Substantia nigra (tissue), 51 donors: ENCODE measurements at places on chromosomes 2 and 18.

DNA sequence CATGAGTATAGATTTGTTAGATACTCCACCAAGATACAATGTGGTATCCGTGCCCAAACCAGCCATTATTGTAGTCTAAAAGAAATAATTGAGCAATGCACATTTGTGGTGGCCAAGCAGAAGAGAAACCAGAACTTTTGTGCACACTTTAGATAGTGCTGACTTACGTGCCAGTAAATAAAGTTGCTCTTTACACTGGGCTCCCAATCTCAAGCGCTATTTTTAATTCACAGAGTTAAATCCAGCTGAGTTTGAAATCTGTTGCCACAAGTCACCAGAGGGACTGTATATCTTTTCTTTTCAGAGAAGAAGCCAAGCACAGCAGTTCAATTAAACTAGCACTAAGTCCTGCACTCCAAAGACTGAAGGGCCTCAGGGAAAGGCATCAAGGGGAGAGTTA is 680.4 kb downstream of the TDRD15 start:
- no peak for DNase-seq

- DNase-seq, result no peak
Observed at GRCh38 chr2:44135296-44135695, 33.4 kb upstream of the PPM1B start.

GRCh38 chr2:39593439-39594393 is 72.0 kb upstream of the TMEM178A start:
- DNase-seq, result peak; percentile 23

DNA sequence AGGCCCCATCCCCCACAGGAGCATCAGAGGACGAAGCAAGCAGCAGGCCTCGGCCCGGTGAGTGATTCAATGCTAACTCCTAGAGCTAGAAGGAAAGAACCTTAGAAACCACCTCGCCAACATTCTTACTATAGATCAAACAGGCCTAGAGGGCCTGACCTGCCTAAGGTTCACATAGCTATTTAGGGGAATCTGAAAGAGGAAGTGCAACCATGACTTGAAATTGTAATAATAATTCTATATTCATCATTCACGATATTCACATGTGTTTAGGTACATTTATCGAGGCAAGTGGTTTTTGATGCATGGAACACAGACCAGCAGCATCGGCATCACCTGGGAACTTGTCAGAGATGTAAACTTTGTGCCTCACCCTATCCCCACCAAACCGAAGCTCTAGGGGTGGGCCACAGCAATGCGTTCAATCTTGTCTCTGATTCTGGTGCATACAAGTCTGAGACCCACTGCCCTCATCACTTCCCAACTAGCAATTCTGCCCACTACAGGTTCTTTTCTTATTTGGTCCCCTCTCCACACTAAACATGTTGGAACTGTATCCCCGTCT is 78.0 kb upstream of the DNMT3A start:
- DNase-seq, result no peak

- no peak for DNase-seq
Observed at GRCh38 chr2:144825331-144826020, 305.6 kb upstream of the ZEB2 start.

GRCh38 chr2:7281231-7282201 is 364.3 kb downstream of the RNF144A start:
- no peak for DNase-seq

DNA sequence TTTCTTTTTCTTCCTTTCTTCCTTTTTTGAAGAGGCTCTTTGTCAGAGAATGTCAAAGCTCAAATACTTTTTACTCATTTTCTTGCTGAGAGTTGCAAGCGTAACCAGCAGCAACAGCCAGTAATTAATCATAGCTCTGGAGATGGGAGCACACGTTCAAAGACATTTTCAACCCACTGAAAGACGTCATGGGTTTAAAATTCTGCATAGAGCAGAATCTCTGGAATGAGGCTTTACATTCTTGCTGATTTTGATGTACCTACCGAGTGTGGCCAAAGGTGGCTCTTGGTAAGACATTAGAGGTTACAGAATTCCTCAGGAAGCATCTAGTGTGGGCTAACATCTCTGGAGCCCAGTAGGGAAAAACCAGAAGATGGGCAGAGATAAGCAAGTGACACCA is 292.5 kb downstream of the MTX2 start:
- DNase-seq, result no peak

- no peak for DNase-seq
Observed at GRCh38 chr18:50614838-50615237, 55.0 kb downstream of the MAPK4 start.

- DNase-seq, result no peak
Observed at GRCh38 chr18:76943542-76944339, 121.4 kb downstream of the ZNF236 start.

DNA sequence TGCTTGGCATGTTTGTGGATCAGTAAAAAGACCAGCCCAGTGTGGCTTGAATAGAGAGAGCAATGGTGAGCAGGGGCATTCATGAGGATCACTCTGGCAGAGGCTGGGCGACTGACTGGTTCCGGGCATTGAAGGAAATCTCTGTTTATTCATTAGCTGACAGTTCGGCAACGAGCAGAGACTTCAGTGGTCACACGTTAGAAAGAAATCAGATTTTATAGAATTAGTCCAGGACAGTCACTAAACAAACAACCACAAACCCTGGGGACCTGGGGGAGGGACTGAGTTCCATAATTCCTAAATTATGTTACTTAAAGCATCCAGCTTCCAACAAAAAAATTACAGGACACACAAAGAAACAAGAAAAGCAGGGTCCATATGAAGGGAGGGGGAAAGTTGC is 72.5 kb downstream of the NOL10 start:
- no peak for DNase-seq

- no peak for DNase-seq
Observed at GRCh38 chr2:46327627-46328026, 30.4 kb downstream of the EPAS1 start.

- no peak for DNase-seq
Observed at GRCh38 chr18:13265008-13265910, 46.7 kb downstream of the LDLRAD4 start.

DNA sequence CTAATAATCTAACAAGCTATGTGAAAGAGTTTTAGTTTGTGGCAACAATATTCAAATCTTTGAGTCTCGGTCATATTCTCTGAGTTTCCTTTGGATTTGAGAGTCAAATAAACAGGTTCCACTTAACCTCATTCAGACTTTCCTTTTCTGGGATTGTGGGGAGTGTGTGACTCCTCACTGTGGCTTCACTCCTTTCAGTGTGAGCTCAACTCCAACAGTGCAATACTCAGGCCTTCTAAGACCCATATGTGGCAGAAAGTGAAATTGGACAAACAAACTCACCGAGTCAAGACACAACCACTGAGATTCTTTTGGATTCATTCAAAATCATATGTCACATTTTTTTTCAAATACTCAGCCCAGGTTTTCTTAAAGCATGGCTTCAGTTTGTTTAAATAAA is 25.4 kb downstream of the SLC9A4 start:
- DNase-seq, result no peak

GRCh38 chr2:65710779-65711295 is 278.4 kb upstream of the SPRED2 start:
- DNase-seq, result no peak

- DNase-seq, result no peak
Observed at GRCh38 chr2:227608561-227609338, 5.9 kb downstream of the SCYGR3 start.

GRCh38 chr2:45637440-45637839 is 14.0 kb upstream of the PRKCE start:
- no peak for DNase-seq

DNA sequence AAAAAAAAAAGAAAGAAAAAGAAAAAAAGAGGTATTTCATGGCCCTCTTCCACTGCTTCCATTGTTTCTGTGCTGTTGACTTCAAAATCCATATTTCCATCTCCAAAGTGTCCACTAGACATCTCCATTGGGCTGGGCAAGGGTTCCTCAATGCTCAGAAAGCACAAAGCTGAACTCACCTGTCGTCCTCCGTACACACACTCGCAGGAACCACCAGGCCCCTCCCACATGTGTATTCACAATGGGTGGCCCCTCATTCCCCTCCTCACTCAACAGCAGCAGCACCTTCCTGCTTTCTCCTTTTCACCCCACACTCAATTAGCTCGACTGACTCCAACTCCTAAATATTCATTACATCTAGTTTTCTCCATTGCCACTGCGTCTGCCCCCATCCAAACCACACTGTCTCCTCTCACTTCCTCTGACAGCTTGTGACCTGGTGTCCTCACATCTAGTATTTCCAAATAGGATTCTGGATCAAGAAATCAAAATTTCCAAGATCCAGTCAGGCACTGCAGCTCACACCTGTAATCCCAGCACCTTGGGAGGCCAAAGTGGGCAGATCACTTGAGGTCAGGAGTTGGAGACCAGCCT is 25.2 kb downstream of the OSBPL1A start:
- DNase-seq, result no peak

DNA sequence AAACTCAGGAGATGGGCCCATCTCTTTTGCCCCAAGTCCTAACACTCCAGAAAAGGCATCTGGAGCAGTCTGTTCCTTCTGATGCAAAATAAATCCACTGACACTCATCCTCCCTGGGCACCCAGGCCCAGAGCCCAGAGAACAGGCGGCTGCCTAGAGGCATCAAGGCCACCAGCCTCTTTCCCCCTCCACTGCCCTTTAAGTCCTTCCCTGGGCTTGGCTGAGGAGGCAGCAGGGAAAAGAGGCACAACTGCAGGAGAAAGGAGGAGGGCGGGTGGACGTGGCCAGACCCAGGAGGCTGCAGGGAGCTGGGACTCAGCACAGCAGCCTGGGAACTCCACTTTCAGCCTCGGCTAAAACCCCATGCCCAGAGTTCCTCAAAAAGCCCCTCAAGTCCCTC is 99.7 kb upstream of the ID2 start:
- DNase-seq, result no peak

DNA sequence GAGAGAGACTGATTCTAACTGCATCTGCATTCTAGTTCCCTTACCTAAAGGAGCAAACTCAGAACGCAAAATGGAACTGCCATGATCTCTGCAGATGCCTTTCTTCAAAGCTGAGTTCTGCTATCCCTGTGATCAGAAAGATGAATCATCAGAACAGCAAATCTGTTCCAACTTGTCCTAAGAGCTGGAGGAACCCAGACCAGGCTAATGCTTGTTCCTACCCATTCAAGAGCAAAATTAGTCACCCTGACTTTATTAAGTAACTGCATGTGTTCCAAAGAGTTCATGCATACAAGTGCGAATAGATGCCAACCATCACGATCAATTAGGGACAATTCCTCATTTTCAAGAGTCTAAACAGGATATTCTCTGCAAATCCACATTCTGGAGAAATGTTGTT is 46.5 kb downstream of the MBP start:
- DNase-seq, result no peak

- DNase-seq, result no peak
Observed at GRCh38 chr2:66721776-66722175, 286.9 kb downstream of the MEIS1 start.

GRCh38 chr2:133660510-133660909 is 92.2 kb upstream of the NCKAP5 start:
- DNase-seq, result no peak

GRCh38 chr2:43027097-43027873 is 199.1 kb downstream of the ZFP36L2 start:
- no peak for DNase-seq

DNA sequence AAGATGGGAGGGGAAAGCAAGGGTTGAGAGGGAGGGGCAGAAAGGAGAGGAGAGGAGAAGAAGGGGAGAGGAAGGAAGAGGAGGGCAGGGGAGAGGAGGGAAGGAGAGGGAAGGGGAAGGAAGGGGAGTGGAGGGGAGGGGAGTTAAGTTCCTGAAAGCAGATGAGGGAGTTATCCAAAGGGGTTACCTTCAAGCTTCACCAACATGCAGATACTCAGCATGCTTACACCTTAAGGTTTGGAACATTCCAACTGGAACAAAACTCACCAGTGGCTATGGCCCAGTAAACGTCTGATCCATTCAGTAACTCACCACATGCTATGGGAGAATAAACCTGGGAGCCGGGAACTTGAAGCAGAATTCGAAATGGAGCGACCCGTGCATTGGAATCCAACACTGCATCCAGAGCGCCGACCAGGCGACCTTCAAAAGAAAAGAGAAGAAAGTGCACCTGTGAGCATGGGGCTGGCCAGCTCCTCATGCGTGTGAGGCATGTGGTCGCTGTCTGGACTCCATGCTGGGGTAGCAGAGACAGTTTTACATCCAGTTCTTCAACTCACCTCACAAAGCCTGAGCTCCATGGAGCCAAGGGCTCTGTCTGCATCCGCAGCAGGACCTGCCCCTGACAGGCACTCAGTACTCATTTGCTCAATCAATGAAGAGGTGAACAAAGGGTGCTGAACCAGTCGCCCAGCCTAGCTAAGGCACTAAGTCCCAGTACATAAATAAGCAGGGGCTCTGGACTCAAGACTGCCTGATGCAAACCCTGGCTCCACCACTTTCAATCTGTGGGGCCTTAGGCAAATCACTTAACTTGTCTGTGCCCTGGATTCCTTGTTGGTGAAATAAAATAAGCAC is 61.0 kb downstream of the TBC1D8 start:
- DNase-seq, result no peak

- DNase-seq, result no peak
Observed at GRCh38 chr18:939166-939565, 34.5 kb downstream of the ADCYAP1 start.

DNA sequence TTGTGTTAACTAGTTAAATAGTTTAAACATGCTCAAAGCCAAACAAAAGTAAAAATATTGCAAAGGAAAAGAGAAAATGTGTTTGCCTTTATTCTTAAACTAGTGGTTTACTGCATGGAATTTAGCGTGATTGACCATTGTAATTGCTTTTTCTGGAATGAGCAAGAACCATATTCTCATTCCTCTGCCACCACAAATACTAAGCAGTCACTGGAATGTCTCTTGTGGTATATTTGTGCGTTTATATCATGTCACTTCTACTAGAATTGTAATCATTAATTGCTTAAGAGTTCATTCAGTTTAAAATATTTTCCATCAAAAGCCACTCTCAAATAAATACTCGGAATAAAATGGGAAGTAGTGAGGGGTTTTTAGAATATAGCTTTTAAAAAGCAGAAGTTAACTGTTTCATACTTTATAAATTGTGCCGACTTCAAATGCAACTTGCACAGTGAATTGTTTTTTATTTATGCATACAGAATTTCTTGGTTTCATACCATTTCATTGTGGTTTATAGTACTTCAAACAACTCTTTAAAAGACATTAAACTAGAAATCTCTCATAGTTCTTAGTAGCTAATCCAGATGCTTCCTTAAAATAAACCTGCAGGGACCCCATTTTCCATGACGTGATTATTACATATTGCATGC is 288.1 kb downstream of the EPHA4 start:
- no peak for DNase-seq

DNA sequence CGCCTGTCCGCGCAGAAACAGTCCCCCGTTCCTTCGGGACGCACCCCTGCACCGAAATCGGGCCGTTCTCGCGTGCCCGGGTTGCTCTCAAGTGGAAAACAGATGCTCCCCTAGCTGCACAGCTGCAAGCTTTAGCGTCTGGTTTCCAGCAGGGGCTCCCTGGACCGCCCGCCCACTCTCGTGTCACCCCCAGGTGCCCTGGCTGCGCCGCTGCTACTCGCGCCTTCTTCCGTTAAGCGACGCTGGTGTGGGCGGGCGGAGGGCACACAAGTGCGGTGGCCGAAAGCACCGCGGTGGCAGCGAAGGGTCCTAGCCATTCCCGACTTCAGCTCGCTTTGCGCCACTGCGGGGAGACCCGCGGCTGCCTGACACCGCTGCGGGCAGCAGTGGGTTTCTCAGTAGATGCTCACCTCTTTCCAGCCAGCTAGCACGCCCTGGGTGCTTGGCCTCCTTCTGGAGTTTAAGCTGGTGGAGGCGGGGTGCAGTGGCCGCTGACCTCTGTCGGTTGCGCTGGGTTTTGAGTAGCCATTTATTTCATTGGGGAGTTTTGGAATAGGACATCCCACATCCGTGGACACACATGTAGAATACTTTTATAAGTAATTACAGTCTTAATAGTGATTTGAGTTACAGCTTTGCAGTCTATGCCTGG is 806 bp downstream of the ZNF407 start:
- DNase-seq, result peak; percentile 27
